Stimulated activated CD8-positive, alpha-beta memory T cell treated with anti-CD3 and anti-CD28 coated beads, Interleukin-12 subunit alpha, Interleukin-12 subunit beta, amount 100 ng/mL, for 4 hours (primary cell): ENCODE measurements at places on chromosomes 6 and 20.

GRCh38 chr20:54122189-54122588, 51.6 kb downstream of the CYP24A1 start:
- no peak for DNase-seq

GRCh38 chr6:160349020-160349441, 853 bp downstream of the SLC22A3 start:
- DNase-seq: no peak

- no peak for DNase-seq
These were observed 51.9 kb downstream of the TRMT11 start for GRCh38 chr6:126038234-126038633.

- no peak for DNase-seq
These were observed 780 bp downstream of the ARMC12 start for GRCh38 chr6:35737413-35738211.

- DNase-seq: no peak
These were observed 131.6 kb upstream of the ID4 start for GRCh38 chr6:19705606-19706005.

DNA sequence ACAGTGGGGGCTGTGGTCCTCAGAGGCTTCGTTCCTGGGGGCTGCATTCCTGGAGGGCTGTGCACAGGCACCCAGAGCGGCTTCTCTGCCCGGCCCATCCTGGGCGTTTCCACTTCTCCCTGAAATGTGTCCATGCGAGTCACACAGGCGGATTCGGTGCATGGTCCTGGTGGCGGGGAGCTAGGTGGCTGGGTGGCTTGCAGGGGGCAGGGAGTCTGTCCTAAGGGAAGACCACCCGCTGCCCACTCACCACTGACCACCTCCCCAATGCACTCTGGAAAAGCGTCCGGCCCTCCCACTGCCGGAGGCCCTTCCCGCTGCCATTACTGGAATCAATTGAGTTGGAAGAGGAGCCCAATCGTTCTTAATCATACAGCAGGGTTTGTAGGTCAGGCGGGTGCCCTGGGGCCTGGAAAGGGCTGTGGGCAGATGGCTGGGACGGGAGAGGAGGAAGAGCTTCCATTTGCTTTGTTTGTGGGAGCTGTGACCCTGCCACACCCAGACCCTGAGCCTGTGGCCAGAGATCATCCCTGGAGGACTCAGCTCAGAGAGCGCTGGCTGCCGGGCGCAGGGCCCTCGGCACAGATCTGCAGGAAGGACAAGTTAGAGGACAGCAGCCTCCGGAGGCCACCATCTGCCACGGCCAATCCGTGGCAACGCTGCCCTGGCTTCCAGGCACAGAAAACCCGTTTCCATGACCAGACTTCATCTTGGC, 6.4 kb downstream of the CHRNA4 start:
- DNase-seq: no peak

DNA sequence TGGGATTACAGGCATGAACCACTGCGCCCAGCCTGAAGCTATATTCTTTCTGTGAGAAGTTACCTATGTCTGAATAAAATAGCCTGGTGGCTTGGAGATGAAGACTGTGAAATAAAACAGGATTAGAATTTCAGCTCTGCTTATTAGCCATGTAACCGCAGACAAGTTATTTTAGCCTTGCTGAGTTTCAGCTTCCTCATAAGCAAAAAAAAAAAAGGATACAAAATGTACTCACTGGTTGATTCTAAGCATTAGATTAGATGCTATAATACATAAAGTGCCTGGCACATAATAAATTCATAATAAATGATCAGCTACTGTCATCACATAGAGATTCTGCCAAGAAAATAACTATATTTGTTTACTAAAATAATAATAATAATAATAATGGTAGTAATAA, 98.8 kb downstream of the EPB41L2 start:
- DNase-seq: no peak

- no peak for DNase-seq
These were observed 201.5 kb upstream of the ECI2 start for GRCh38 chr6:4336778-4337442.

- no peak for DNase-seq
These were observed 218.6 kb downstream of the PKHD1 start for GRCh38 chr6:51868591-51869355.

DNA sequence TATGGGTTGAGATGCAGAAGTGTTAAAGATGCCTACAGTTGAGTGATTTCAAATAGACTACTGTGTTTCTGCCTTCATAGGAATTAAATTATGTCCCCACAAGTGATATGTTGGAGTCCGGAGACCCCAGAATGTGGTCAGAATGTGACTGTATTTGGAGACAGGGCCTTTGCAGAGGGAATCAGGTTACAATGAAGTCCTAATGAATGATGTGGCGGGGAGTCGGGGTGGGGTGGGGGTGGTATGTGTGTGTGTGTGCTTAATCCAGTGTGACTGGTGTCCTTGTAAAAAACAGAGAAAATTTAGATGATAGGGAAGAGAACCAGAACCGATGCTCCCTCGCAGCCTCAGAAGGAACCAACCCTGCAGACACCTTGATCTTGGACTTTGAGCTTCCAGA, 448.2 kb downstream of the QKI start:
- DNase-seq: no peak

DNA sequence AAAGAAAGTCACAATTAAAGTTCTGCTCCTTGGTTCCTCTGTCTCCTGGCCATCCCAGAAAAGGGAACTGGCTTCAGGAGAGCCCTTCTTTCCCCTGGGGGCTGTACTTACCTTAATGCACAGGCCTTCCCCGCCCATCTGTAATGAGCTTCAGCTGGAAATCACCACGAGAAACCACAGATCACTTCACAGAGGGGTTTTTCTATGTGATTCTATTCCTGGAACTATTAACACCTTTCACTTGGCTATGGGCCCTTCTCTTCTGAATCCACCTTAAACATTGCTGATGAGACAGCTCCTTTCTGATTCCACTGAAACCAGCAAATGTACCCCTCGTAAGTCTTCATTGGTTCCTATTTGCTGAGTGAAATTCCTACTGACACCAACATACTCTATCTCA, 80.7 kb downstream of the FOXF2 start:
- no peak for DNase-seq

DNA sequence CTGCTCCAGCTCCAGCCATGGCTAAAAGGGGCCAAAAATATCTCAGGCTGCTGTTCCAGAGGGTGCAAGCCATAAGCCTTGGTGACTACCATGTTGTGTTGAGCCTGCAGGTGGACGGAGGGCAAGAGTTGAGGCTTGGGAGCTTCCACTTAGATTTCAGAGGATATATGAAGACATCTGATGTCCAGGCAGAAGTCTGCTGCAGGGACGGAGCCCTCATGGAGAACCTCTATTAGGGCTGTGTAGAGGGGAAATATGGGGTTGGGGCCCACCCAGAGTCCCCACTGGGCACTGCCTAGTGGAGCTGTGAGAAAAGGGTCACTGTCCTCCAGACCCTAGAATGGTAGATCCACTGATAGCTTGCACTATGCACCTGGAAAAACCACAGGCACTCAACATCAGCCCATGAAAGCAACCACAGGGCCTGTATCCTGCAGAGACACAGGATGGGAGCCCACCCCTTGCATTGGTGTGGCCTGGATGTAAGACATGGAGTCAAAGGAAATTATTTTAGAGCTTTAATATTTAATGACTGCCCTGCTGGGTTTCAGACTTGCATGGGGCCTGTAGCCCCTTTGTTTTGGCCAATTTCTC, 70.5 kb downstream of the NINL start:
- DNase-seq: no peak

DNA sequence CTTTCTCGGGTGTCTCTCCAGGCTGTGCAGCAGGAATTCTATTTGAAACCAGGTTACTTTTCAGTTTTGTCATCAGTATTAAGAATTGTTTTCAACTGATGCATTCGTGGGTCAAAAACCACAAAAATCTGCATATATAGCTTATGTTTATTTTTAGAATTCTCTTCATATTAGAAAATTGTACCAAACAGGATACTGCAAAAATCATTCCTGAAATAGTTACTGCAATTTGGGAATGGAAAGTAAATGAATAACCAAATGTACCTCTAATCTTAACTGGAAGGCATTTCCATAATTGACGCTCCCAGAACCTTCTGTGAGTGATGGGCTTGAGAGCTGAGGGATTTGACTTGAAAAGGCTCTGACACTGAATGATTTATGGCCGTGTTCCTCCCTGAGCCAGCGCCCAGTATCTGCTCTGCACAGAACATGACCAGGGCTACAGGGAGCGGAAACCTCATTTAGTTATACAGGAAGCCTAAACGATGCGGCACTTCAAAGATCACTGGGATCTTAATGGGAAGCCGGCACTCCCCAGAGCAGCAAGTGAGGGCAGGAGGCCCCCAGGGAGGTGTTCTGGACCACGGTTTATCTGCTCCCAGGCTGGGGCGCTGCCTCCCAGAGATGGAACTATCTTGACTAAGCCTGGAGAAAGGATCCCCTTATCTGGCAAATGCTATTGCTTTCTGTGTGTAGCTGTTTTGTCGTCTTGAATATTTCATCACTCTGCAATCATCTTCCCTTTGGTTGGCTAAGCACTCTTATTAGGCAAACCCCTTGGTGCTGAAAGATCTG, 446.0 kb downstream of the QKI start:
- no peak for DNase-seq

DNA sequence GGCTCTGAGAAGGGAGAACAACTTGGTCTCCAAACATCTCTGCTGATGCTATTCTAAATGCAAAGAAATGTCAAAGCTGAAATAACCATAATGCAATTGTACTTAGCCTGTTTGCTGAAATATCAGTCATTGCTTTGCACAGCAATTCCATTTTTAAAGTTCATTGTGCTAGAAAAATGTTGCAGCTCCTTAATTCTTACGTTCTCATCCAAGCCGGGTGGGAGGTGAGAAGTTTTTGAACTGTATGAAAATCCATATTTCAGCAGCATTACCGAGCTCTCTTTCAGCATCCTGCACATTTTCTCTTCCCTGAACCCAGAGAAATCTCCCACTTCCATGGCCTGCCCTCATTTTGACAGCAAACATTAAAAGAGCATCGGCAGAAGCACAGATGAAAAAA, 630.0 kb downstream of the PTPRT start:
- DNase-seq: no peak

- no peak for DNase-seq
These were observed 259.8 kb upstream of the FLRT3 start for GRCh38 chr20:14597206-14597715.

GRCh38 chr6:87921034-87921433, 126.6 kb upstream of the SPACA1 start:
- DNase-seq: no peak

DNA sequence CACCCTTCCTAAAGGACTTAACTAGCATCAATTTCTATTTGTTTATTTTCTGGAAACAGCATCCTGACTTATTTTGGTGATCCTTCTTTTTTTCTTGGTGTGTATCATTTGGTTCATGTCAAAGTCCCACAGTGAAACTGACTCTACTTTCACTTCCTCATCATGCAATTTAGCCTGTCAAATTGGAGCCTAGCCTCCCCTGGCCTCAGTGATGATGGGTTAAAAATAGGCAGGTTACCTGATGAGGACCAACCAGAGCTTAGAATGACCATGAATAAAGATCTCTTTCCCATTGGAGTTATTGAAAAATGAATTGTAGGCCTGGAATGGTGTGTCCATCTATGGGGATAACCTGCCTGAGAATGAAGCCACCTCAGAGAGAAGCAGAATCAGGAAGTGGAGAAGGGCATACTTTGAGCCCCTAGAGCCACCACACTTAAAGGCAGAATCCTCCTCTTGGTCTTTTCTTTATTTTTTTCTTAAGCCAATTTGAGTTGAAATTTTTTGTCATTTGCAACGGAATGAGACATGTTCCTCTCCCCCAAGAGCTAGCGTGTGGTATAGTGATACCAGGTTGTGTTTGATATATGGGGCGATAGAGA, 105.6 kb downstream of the BTBD3 start:
- DNase-seq: no peak

- DNase-seq: no peak
These were observed 118.5 kb downstream of the SNX5 start for GRCh38 chr20:17849901-17850683.

DNA sequence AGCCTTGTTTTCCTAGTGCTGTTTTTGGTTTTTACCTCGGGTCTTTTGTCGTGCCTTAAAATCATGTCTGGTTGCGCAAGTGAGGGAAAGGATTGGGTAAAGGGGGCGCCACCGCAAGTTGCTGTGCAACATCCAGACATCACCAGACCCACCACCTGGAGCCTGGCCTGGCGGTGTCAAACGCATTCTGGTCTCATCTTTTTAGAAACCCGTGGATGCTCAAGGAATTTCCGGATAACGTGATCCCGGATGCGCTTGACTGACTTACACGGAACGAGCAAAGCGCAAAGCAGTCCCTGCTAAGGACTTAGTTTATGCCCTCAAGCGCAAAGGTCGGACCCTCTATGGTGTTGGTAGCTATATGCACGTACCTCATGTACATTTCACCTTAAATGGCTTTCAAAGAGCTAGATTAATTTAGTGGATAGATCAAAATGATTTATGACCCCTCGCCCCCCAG, 105.2 kb downstream of the OR2B2 start:
- no peak for DNase-seq

GRCh38 chr20:4633379-4633778, 88.3 kb upstream of the PRND start:
- DNase-seq: no peak

DNA sequence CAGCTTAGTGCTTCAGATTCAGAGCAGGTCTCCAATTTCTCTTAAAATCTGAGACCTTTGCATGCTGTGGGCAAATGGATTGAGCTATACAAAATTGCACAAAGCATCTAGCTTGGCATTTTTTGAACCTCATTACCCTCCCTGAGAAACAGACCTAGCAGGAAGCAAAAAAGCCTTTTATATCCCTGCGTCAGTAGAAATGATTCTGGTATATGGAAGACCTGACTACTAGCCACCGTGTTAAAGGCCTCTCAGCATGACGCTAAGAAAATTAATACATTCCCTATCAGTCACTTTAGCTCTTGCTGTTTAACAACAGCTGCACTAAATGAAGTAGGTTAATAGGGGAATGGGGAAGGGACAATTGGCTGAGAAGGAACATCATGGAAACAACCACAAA, 110.7 kb upstream of the SMLR1 start:
- no peak for DNase-seq

DNA sequence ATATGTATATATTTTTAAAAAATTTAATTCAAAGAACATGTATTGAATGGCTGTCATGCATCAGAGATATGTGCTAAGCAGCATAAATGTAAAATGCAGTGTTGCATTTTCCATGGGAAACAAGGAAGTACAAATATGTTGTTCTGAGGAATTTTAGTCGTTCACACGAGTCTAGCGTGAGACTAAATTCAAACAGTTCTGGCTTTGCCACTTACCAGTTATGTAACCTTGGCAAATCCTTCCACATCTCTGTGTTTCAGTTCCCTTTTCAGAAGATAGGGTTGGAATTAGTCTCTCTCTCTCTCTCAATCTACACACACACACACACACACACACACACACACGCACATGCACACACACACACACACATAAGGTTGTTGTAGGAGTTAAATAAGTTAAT, 305.4 kb downstream of the UTRN start:
- no peak for DNase-seq

GRCh38 chr6:125741336-125741735, 8.1 kb upstream of the HEY2 start:
- DNase-seq: no peak

DNA sequence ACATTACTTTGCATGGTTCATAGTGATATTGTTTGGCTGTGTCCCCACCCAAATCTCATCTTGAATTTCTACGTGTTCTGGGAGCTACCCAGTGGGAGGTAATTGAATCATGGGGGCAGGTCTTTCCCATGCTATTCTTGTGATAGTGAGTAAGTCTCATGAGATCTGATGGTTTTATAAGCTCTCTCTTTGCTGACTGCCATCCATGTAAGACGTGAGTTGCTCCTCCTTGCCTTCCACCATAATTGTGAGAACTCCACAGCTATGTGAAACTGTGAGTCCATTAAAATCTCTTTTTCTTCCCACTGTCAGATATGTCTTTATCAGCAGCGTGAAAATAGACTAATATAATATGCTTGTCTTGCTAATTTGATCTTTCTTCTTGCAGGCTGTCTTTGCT, 200.4 kb upstream of the NOX3 start:
- DNase-seq: no peak
